Hematopoietic multipotent progenitor cell treated with erythropoietin and hydrocortisone succinate and interleukin-3 and kit ligand, for 4 days (in vitro differentiated cells): ENCODE measurements at places on chromosomes 1 and 21.
A peak's percentile ranks its signal among the peaks of the same experiment; 100 is the strongest.

DNA sequence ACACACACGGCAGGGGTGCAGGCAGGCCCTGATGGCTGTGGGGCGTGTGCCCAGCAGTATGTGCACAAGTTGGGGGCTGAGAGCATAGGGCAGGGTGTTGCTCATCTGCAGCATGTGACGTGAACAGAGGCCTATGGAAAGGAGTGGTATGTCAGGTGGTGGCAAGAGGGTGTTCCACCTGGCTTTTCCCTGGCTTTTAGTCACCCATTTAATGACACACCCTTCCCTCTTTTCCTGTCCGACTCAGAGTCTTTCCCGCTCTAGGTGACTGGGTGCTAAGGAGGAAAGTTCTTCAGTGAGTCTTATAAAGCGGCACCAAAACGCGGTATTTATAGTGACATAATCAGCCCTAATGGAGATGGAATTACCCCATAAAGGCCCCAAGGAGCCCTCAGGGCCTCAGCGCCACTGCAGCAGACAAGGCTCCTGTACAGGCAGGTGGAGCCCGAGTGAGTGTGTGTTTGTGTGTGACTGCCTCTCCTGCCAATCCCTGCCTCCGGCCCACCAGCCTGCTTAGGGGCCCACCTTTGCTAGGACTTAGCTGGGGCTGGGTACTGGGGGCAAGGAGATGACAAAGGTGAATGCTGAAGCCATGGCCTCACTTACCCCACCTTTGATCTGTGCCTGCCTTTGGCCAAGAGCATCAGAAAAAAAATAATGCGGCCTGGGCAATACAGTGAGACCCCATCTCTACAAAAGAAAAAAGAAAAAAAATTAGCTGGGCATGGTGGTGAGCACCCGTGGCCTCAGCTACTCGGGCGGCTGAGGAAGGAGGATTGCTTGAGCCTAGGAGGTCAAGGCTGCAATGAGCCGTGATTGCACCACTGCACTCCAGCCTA lies 3.3 kb upstream of the EPHA2 start:
- no peak for DNase-seq

GRCh38 chr1:153540394-153541361 lies at the start of gene S100A5:
Gene S100A5, minus strand, starts transcription at chr1:153540934. Its CDS starts 743 bp downstream, at chr1:153540191.
- DNase-seq: peak; percentile 79

DNA sequence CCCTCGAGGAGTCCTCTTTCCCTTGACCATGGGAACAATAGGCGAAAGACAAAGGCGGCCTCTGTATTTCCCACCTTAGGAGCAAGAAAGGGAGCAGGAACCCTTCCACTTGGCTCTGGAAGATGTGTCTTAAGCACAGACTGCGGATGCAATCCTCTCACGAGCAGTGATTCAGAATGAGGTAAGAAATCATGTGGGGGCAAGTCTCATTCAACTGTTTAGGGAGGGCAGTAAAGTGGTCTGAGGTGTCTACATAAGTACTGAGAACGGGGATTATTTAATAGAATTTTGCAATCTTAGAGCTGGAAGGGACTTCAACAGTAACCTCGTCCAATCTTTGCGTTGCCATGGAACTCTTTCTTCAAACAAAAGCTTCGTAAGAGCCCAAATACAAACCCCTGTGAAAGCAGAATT lies 1.6 kb upstream of the DYRK3 start:
- DNase-seq: no peak

DNA sequence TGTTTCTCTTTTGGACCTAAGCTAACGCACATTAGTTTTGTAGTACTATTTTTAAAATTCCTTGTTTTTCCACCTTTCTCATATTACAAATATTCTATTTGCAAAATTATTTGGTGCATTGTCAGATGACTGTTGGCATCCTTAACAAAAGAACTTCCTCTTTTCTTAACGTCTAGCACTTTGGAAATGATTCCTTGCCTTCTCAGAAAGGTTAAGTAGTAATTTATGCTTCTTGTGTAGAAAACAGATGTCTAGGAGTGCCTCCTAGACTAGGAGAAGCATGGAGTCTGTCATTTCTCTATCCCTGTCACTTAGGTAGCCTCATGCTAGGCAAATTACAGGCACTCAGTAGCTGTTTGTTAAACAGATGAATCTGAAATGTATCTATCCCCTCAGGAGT lies 64.4 kb downstream of the HSPA13 start:
- DNase-seq: peak; percentile 48

DNA sequence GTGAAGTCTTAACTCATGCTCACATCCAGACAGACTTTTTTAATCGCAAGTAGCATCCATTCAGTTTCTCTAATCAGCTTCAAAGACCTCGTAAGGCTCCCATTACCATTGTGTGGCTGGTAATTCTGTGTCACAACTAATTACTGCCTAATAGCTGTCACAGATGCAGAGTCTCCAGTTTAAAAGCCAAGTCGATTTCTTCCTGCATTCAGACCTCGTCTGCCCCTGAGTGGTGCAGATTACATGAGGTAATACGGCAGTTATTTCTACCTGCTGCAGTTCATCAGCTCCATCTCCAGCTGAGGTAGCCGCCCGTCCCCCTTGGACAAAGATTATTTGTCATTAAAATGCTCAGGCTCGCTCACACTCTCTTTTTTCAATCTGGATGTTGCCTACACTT lies 34.4 kb upstream of the OLIG2 start:
- no peak for DNase-seq

GRCh38 chr1:68010090-68010489 lies 40.3 kb downstream of the DIRAS3 start:
- DNase-seq: peak; percentile 50

GRCh38 chr1:70685300-70686286 lies 274.5 kb downstream of the CTH start:
- peak; percentile 88 for DNase-seq

GRCh38 chr1:177586429-177586828 lies 383.4 kb downstream of the SEC16B start:
- no peak for DNase-seq

DNA sequence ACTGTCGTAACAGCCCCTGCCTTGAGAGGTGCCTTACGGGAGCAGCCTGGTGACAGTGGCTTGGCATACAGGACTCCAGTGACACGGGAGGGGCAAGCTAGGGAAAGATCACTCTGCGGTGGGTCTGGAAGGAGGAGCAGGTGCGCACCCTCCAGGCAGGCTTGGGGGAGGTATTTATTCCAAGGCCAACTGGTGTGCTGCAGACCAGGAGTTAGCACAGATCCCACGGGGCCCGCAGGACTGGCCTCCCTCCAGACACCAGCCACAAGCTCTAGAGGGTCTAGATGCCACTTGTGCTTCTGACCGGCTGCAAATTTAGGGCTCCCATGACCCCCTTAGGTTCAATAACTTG lies 22.1 kb downstream of the PSEN2 start:
- DNase-seq: no peak

GRCh38 chr1:172845371-172845770 lies 186.5 kb downstream of the FASLG start:
- no peak for DNase-seq

- peak; percentile 72 for DNase-seq
These were observed 102.8 kb downstream of the CASZ1 start for GRCh38 chr1:10693497-10694273.

- DNase-seq: no peak
These were observed 46.3 kb downstream of the DOP1B start for GRCh38 chr21:36202726-36203602.
